Caco-2 (cell line): ENCODE measurements at places on chromosomes 11 and 22.

- DNase-seq, result no peak
Measured at GRCh38 chr11:80280737-80281136, 839.9 kb upstream of the TENM4 start.

- DNase-seq, result no peak
Measured at GRCh38 chr22:39923696-39924095, 22.8 kb downstream of the GRAP2 start.

DNA sequence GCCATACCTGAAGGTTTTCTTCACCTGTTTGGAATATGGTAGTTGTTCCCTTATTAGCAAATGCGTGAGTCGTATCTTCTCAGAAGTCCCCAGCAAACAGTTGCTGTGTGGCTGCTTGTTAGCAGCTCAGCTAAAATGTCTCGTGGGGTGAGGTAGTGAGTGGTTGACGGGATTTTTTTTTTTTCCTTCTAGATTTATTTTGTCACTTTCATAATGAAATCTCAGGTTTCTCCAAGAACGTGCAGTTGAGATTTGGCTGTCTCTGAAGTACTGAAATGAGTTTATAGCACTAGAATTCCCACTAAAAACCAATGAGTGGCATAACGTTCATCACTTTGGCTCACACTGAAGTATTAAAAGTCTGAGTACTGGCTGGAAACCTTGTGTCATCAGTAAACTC is 16.8 kb downstream of the RCN1 start:
- DNase-seq, result no peak

DNA sequence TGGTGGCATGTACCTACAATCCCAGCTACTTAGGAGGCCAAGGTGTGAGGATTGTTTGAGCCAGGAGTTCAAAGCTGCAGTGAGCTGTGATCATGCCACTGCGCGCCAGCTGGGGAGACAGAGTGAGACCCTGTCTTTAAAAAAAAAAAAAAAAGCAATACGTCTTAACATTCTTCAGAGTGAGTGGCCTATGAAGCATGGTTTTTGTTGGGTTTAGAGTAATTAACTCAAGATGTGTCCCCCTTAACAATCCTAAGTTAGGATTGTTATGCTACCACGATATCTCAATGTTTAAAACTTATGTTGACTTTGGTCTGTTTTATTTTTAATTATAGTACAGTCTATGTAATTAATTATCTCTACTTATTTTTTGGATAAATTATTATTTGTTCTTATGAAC is 156.1 kb downstream of the HIPK3 start:
- DNase-seq, result no peak

- DNase-seq, result no peak
Measured at GRCh38 chr22:24326266-24326665, 55.6 kb downstream of the SPECC1L start.

DNA sequence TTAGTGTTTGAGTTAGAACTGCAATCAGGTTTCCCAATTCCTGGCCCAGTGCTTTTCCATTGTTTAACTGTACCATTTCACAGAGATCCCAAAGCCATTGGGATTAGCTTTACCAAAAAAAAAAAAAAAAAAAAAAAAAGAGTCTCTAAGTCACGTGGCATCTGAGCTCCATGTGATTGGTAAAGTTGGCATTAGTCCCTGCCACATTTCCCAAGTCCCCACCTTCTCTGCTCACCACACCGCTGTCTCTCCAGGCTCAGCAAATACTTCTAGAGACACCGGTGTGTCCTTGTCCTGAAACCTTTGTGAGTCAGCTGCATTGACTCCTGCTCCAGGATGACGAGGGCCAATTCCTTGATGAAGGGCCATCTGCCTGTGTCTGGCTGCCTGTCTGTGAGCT is 305.3 kb downstream of the KIRREL3 start:
- DNase-seq, result no peak

- no peak for DNase-seq
Measured at GRCh38 chr11:17811352-17811751, 76.8 kb downstream of the KCNC1 start.

- DNase-seq, result no peak
Measured at GRCh38 chr11:7872890-7873289, 58.2 kb downstream of the OR10A6 start.

- no peak for DNase-seq
Measured at GRCh38 chr11:47121731-47122130, 54.9 kb downstream of the ARFGAP2 start.

GRCh38 chr11:57374966-57375365 is 6.0 kb downstream of the PRG3 start:
- no peak for DNase-seq

- no peak for DNase-seq
Measured at GRCh38 chr11:75161506-75162095, 10.7 kb downstream of the SLCO2B1 start.

DNA sequence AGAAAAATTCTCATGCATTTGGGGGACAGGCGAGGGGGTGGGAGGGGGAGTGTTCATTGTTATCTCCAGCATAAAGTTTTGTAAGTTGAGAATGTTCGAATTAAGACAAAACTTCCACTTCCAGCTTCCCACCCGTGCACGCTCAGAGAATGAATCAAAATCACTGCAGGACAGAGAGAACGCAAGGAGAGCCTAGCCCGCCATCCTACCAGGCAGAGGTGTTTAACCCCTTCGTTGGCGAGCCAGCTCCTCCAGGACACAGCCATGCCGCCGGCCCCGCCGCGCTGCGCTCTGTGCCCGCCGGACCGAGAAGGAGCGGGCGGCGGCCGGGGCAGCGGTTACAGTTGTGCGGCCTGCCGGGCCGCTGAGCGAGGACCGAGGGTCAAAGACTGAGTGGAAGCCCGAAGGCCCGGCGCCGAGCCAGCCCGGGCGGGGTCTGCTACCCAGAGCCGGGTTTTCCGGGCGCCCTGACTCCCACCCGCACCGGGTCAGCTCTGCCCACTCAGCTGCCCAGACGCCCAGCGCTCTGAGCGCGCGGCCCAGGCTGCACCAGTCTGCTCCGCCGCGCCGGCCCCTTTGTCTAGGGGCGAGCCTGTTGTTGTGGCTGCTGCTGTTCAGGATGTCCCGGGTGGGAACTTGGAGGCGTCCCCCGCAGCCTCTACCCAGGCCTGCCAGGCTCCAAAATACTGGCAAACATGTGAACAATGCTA is at the start of gene NOX4:
TSS of gene NOX4 (minus strand) at position 395 of the 710 bp plus-strand sequence. CDS start at position 266, 129 bp downstream.
- no peak for DNase-seq

DNA sequence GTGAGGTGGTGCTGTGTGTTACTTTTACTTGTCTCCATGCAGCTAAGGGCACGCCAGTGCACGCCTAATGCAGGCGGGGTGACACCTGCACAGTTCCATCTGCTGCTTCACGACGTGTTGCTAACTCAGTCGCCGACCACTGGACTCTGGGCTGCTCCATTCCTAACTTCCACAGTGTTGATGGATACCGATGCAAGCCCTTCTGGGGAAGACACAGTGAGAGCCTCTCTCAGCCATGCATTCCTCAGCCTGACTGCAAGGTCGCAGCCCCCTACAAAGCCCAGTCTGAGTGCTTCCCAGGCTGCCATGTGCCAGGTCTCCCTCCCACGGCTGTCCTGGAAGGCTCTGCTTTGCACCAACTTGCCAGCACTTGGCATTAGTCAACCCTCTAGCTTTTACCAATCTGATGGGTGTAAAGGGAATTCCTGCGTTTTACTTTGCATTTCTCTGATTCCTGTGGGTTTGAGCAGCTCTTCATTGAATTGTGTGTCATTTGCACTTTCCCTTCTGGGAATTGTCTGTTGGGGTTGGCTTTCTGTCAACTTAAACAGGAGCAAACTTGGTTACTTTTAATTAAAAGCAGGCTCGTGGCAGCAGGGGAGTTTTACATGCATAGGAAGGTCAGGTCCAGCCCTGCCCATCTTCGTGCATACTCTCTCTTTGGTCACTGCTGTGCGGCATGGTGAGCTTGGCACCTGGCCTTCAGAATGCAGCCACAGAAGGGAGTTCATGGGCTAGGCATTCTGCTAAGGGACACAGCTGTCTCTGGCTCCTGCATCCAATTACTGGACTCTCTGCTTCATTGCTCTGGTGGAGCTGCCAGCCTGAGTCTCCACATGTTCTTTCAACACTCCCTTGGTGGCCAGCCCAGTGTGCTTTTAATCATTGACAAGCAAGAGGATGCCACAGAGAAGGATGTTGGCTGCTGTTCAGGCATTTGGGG is 34.6 kb upstream of the SHANK2 start:
- no peak for DNase-seq

DNA sequence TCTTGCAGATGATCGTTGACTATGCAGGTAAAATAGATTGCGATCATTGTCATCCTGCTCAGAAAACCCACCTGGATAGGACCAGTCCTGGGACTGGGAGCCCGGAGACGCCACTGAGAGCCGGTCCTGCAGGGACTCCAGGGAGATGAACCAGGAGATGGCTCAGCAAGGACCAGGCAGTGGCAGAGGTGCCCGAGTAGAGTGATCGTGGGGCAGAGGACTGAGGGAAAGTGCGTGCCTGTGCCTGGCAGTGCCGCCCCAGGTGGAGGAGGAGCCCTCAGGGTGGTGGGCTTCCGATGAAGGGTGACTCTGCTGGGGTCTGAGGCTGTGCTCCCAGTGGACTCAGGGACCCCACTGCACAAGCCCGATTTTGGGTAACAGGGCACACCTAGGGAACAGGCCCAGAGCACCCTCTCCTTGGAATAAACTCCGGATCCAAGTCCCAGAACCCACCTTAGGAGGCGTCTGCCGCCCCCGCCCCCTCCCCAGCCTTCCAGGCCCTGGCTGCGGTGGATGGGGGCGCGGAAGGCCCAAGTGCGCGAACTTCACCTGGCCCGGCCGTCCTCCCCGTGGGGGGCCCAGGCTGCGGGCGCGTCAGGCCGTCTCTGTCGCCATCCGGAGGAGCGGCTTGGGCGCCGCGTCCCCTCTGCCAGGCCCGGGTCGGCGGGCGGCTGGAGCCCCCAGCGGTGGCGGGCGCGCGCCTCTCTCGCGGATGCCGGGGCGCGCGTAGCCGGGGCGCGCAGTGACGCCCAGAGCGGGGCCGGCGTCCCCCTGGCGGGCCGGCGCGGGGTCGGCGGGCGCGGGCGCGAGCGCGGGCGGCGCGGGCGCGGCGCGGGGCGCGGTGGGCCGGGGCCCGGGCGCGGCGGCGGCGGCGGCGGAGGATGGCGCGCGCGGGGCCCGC is 1338.8 kb downstream of the BRD1 start:
- no peak for DNase-seq

DNA sequence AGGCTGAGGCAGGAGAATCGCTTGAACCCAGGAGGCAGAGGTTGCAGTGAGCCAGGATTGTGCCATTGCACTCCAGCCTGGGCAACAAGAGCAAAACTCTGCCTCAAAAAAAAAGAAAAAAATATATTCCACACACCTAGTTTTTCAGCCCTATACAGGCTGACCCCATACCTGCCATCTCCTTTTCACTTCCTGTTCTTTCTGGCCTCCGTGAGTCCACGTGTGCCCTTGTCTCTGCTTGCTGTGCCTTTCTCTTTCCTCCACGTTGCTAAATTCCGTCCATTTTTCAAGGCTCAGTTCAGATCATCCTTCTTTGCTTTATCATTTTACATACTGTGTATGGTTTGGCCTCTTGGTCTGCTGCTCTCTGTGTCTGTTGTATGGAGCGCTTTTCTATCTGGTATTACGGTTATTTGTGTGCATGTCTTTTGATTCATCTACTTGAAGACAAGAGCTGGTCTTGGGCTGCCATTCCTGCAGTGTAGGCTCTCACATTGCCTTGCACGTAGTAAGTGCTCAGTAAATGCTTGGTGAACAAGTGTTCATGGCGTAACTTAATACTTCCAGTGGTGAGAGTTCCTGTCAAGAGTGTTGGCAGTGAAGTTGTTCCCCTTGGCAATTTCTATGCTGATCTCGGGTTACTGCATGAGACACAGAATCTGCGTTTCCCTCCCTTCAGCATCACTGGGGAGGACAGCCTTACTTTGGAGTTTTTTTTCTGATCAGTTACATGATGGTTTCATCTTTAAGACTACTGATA is 57.5 kb downstream of the PTPRJ start:
- no peak for DNase-seq

GRCh38 chr11:79467761-79468160 is 26.9 kb upstream of the TENM4 start:
- DNase-seq, result no peak

- DNase-seq, result no peak
Measured at GRCh38 chr22:17853073-17853472, 78.8 kb upstream of the BID start.

DNA sequence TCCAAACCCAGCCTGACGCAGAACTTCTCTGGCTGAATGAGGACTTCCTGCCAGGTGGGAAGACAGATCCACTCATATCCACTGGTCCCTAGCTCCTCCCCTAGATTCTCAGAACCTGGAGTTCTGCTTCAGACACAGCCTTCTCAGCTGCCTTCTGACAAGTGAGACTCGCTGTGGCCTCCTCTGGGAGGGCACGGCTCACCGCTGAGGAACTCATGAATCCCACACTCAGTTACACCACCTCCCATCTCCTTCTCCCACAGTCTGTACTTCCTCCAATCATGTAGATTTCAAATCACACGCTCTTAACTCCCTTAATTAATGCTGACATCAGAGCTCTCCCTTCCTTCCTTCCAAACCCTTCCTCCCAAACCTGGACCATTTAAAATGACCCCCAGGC is 86.4 kb upstream of the TMEM45B start:
- no peak for DNase-seq

DNA sequence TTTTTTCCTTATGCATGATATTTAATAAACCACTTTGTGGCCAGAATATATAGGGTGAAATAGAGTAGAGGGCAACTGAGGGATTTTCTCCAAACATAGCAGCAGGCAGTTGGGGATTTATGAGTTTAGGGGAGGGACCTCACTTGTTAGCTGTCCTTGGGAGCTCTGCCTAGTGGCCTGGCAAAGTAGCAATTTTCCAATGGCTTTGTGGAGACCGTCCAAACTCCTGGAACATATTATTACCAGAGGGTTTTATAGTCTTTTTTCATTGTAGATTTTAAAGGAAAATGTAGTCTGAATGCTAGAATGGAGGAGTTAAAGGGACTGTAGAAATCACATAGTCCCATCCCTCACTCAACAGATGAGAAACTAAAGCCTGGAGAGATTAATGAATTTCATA is 32.3 kb downstream of the AMOTL1 start:
- no peak for DNase-seq

DNA sequence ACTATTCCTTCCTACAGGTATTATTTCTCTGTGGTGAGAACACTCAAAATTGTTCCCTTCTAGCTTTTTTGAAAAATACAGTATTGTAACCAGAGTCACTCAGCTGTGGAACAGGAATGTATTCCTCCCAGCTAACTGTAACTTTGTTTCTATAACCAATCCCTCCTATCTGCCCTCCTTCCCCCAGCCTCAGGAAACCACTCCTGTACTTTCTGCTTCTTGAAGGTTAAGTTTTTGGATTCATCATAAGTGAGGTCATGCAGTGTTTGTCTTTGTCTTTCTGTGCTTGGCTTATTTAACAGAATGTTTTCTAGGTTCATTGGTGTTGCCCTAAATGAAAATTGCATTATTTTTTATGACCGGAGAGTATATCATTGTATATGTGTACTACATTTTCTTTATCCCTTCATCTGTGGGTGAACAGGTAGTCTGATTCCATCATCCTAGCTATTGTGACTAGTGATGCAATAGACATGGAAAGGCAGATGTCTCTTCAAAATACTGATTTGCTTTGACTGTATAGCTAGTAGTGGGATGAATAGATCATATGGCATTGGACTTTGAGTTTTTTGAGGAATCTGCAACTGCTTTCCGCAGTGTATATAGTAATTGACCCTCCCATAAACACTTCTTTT is 112.9 kb upstream of the GRK3 start:
- no peak for DNase-seq
